ENCODE measurements at places on chromosomes 5 and 9.
A peak's percentile ranks its signal among the peaks of the same experiment; 100 is the strongest.

- DNase-seq: peak; percentile 6
Observed at GRCh38 chr9:93958819-93959682, 3.9 kb upstream of the BARX1 start.

DNA sequence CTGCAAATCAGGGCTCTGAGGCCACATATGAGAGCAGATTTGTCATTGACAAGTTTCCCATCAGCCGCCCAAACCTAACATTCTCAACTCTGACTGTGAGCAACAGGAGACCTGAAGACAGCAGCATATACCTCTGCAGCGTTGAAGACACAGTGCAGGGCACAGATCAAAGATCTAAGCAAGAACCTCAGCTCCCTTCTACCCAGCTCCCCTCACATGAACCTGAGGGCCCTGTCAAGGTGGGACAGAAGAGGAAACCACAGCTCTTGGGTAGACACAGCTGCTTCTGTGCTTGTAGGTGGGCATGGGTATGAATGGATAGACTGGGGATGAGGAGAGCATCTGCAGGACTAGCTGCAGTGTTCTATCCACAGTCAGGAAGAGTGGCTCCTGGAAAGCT is 8.7 kb upstream of the PRSS3 start:
- DNase-seq: no peak

DNA sequence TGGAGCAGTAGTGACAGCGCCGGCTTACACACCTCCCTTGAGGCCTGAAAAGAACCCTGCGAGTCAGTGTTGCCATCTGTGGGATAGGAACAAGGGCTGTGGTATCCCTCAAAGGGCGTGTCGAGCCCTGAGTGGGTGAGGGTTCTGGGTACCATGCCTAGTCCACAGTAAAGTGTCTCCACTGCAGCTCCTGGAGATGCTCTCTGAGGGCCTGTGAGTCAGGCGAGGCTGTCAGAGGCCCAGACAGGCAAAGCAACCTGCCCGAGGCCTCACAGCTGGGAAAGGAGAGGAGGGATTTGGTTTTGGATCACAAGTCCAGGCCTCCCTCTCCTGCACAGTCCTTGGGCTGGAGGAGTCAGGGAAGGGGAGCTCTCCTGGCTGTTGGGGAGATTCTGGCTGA is 6.1 kb downstream of the PRRX2 start:
- DNase-seq: no peak

GRCh38 chr5:179798771-179799643 is 5.2 kb downstream of the LTC4S start:
- no peak for DNase-seq

- no peak for DNase-seq
Observed at GRCh38 chr5:10520706-10521105, 43.2 kb upstream of the ANKRD33B start.

DNA sequence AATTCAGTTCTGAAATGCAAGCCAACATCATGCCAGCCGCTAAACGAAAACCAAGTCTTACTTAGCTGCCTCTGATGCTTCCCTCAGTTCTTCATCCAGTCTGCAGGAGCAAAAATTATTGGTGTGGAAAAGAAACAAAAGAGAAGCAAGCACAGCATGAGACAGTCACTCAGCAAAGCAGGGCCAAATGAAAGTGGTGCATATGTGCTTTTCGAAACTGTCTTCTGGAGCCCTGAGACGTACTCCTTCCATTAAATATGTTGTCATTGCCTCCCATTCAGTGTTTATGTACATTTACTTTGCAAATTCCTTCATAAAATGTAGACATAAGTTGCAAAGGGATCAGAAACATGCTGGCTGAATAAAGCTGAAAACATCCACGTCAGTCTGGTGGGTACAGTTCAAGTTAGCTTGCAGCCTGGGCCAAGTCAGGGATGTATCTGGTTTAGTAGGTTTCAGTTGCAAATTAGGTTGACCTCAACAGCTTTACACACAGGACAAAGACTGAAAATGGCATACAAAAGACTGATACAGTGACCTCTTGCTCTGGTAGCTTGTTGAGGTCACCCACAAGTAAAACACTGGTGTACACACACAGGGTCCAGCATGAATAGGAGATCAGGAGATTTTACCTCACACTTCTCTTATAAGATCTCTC is 139.7 kb upstream of the PCA3 start:
- no peak for DNase-seq

- DNase-seq: no peak
Observed at GRCh38 chr5:174706997-174707572, 17.3 kb upstream of the MSX2 start.

GRCh38 chr5:141402553-141403243 is at the start of gene PCDHGA9:
Gene PCDHGA9, plus strand, starts transcription at chr5:141402778. Its CDS starts 175 bp downstream, at chr5:141402953.
- DNase-seq: no peak

- DNase-seq: no peak
Observed at GRCh38 chr9:100206899-100207298, 107.9 kb downstream of the INVS start.

DNA sequence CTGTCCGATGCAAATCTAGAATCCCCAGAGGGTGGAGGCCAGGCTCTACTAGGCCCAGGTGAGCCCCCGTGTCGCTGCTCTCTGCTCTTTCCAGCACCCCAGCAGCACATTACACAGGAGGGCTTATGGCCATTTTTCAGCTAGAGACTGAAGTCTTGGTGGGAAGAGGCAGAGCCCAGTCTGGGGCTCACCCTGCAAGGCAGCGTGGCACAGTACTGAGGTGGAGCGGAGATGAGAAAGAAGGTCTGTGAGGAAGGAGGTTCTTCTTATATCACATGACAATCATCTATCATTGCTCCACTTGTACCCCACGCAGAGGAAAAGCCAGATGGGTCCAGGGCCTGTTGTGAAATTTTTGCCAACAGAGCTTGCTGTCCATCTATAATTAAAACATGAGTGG is 10.0 kb upstream of the KIF12 start:
- no peak for DNase-seq
